ENCODE measurements at places on chromosomes 12 and 14.

- DNase-seq, result peak; percentile 81
These were observed 518.4 kb downstream of the MED13L start for GRCh38 chr12:115758877-115759620.

DNA sequence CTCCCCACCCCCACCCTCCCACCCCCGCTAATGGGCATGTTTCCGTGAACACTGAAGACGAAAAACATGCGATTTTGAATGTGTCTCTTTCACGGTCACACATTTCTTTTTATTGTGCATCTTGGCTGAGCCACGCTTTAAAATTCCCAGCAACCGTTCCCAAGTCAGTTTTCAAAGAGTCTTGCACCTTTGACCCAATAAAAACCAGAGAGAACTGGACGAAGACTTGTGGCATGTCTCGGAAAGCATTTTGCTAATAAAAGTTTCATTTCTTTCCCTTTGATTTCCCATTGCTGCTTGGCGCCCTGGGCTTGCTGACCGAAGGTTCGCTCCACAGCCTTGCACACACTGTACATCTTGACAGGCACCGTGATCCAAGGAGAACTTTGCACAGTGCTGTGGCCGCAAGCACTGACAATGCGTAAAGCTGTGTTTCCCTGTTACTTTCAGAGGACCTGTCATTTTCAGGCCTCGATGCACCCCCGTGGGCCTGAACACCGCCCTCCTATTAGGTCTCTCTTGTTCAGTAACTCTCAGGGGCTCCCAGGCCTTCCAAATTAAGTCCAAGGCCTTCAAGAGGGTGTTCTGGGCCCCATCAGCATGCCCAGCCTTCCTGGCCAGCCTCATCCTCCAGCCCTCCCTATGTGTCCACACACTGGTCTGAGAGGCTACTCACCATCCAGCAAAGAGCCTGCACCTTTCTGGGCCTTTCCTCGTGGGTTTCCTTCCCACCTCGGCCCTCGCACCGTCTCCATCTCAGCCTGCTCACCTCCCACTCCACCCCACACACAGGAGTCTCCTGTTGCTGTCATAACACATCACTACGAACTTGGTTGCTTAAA, 63.4 kb upstream of the DIO3 start:
- DNase-seq, result no peak

DNA sequence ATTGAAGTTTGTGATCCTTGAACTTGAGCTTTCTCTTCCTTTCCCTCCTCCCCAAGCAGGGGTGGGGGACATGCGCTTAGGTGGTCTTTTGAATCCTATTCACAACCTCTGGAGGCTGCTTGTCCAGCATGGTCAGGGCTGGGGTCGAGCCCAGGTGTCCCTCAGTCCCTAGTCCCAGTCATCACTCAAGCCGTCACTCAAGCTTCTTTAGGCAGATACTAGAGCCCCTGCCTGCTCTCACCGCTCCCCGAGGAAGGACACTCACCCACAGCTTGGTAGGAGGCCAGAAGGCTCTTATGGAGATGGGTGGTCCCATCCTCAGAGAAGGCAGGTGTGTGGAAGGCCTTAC, 532 bp upstream of the C1RL start:
- no peak for DNase-seq

- no peak for DNase-seq
These were observed 11.6 kb upstream of the C12orf75 start for GRCh38 chr12:105318651-105319483.

GRCh38 chr12:113911971-113912759, 54.0 kb downstream of the RBM19 start:
- no peak for DNase-seq

DNA sequence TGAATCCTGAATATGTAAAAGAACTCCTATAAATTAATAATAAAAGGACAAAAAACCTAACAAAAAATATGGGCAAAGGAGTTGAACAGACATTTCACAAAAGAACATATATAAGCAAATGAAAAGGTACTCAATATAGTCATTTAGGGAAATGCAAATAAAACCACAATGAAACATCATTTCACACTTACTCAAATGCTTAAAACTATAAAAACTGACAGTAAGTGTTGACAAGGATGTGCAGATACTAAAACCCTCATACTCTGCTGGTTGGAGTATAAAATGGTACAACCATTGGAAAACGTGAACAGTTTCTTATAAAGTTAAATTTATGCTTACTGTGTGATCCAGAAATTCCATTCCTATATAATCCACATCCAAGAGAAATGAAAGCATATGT, 247.1 kb downstream of the GXYLT1 start:
- no peak for DNase-seq

- DNase-seq, result peak; percentile 61
These were observed 2.7 kb downstream of the PTHLH start for GRCh38 chr12:27969624-27970400.

GRCh38 chr12:98332642-98333041, 182.7 kb upstream of the TMPO start:
- DNase-seq, result no peak

- DNase-seq, result no peak
These were observed 306.3 kb downstream of the ATP23 start for GRCh38 chr12:58247633-58248032.

GRCh38 chr12:115636546-115636945, 640.9 kb downstream of the MED13L start:
- DNase-seq, result no peak

GRCh38 chr12:96368687-96369086, 31.6 kb downstream of the CDK17 start:
- DNase-seq, result no peak

DNA sequence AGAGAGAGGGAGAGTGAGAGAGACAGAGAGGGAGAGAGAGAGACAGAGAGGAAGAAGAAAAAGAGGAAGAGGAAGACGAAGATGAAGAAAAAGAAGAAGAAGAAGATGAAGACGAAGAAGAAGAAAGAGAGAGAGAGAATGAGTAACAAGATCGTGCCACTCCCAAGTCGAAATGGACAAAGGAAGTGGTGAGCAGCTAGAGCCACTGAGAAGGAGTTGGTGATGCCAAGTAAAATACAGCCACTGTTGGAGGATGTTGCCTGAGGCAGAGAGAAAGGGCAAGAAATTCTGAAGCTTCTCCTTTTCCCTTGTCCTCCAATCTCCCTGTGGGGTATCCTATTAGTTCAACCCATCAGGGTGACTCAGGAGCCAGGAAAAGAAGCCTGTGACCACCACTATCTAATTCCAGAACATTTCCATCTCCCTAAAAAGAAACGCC, 12.5 kb upstream of the ANAPC5 start:
- no peak for DNase-seq

DNA sequence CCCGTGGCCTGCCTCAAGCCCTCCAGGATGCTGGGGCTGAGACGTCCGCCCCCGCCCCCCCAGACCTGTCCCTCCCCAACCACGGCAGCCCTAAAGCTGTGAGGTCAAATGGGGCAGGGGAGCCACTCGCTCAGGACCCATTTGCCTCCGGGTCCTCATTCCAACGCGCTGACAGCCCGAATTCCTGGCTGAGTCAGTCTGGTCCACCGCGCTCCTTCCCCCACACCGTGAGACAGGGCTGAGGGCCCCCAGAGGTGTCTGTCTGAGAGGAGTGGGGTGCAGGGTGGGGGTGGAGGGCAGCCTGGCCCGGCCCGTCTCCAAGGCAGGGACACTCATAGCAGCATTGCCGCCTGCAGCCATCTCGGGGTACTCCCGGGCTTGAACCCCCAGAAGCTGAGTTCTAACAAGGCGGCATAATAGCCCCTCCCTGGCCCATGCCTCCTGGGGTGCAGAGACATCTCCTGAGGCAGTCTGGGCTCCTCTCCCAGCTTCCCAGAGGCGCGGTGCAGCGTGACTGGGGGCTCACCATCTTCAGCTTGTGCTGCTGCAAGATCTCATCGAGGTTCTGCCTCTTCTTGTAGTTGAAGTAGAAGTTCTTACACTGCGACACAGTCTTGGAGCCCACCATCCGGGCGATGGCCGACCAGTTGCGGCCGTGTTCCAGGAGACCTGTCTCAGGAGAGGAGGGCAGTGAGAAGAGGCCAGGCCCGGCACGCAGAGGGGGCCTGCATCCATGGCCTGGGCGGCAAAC, 90.5 kb downstream of the RFLNA start:
- no peak for DNase-seq

DNA sequence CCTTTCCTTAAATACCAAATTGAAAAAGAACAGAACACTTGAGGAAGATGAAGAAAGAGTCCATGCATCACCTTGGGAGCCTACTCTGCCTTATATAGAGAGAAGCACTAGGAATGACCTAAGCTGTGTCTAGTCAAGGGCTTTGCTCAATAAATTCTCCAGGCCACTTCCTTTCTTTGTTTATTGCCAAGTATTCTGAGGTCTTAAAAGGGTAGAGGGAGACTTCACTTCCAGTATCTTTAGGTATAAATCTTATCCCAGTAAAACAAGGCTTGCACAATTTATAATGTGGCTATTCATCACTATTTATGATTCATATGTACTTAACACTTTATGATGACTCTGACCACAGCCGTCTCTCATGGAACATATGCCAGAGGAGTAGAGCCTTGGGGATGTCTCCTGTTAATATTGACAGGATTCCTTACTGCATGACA, 85.1 kb upstream of the ARHGAP5 start:
- no peak for DNase-seq

Measured in NCI-H1105 treated with DMSO at 0.1 percent for 48 hours (cell line).